ENCODE measurements at places on chromosomes 13 and 19.

- DNase-seq, result peak; percentile 57
Observed at GRCh38 chr19:51094696-51095279, 12.1 kb upstream of the KLK14 start.

DNA sequence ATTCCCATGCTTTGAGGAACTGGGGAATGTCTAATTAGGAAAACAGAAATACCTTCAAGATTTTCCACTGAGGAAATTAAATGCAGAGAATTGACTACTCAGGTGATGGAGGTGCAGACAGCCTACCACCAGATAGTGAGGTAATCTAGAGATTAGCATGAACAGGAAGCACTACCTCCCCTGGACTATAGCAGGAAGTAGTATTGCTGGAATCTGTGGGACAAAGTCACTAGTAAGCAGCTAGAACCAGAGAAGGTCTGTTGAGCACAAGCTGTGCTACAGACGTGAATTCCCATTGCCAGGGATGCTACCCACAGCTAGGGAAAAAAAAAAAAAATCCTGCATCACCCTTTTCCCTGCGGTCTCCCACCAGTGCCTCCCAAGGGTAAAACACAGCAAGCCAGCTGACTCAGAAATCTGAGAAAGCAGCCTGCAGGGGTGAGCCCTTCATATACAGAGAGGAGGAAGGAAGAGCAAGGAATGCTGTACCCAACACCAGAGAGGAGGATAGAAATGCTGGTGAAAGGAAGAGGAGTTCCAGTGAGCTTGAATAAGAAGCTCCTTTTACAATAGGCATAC, 10.2 kb downstream of the ENOX1 start:
- no peak for DNase-seq

GRCh38 chr19:40383668-40384248, 6.2 kb downstream of the HIPK4 start:
- DNase-seq, result no peak

DNA sequence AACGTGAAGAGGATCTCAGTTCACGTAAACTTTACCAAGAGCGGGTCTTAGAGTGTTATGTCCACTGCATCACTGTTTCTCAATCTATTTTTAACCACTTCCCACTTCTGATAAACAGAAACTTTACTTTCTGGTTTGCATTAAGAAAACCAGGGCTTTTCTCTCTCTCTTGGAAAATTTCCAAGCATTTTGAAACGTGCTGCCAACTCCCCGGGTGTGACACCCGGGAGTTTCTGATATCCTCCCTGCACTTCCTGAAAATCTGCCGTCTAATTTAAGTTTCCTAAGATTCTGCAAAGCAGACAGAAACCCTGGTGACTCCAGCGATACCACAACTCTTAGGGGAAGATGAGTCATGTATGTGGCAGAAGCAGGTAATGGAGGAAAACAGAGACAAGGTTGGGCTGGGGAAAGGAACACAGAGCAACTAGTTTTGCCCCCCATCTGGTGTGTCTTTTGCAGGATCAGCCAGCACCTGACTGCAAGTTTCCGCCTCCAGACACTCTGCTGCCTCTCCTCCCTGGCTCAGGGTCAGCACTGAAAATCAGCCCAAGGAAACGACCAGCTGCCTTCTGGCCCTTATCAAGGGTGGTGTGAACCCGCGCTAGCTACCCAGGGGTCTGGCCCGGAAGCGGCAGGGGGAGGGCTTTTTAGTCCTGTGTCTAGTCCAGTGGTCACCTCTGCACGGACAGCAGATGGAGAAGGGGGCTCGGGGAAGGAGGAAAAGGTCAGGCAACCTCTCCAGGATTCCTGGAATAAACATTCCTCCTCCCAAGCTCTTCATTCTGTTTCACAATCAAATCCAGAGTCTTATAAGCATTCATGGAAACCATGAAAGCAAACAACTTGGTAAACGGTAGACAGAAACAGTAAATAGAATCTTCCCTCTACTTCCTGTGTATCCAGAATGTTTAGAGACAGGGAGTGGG, 11.3 kb upstream of the FFAR2 start:
- peak; percentile 89 for DNase-seq

GRCh38 chr19:582497-583197, 7.0 kb upstream of the HCN2 start:
- peak; percentile 58 for DNase-seq

- DNase-seq, result peak; percentile 60
Observed at GRCh38 chr19:58181902-58182576, 822 bp upstream of the ZNF274 start.

DNA sequence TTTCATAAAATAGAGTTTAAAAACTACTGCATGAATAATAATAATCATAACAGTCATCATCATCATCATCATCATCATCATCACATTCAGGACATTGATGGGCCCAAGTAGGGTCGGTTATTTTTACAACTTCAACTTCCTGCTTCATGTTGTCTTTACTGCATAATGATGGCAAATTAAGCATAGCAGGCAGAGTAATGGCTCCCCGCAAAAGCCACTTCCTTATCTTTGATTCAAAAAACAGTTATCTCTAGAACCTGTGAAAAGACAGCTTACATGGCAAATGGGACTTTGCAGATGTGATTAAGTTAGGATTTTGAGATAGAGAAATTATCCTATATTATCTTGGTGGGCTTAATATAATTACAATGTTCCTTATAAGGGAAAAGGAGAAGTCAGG, 792.9 kb downstream of the LIG4 start:
- DNase-seq, result no peak

DNA sequence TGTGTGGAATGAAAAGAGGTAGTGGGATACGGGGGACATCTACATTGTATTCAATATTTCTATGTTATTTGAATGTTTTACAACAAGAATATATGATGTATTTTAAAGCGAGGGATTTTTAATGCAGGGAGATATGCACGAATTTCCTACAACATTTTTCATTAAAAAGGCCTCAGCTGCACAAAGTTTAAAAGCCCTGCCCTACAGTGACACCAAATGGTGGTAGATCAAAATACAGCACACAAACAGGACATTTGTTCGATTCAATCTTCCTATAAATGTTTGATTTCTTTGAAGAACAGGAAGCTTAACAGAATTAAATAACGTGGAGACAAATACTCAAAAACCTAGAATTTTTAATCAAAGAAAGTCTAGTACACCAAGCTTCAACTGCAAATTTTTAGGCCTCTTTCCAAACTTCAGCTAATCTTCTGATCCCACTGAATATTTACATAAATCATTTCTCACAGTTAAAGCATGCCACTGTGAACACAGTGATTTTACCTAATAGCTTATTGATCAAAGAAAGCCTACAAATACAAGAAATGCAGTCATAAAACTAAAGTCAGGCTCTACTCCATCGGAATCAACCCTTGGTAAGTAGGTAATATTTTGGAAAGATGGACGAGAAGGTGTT, 257.2 kb downstream of the DIAPH3 start:
- peak; percentile 3 for DNase-seq

GRCh38 chr19:30620354-30620753, 248.2 kb downstream of the ZNF536 start:
- no peak for DNase-seq

DNA sequence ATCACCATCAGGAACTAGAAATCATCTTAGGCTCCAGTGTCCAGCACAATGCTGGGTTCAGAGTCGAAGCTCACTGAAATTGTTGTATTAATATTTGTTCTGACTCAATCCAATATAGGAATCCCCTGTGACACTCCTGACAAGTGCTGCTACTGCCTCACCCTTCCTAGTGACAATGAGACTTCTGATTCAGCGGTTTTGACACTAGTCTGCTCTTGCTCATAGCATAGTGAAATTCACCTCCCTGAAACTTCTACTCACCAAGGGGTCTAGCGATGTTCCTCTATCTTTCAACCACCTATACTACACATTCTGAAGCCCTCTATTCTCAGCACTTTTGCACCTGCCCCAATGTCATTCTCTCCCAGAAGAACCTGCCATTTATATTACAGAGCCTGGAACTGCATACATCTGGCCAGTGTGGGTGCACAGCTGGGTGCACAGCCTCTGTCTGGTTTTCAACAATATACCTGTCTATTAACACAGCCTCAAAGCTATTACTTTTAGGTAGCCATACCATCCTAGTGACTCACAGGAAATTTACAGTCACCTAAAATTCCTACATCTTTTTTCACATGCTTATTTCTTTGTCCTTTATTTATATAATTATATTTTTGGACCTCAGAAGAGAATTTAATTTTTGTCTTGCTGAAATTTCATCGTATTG, 88.3 kb downstream of the DOCK9 start:
- no peak for DNase-seq

DNA sequence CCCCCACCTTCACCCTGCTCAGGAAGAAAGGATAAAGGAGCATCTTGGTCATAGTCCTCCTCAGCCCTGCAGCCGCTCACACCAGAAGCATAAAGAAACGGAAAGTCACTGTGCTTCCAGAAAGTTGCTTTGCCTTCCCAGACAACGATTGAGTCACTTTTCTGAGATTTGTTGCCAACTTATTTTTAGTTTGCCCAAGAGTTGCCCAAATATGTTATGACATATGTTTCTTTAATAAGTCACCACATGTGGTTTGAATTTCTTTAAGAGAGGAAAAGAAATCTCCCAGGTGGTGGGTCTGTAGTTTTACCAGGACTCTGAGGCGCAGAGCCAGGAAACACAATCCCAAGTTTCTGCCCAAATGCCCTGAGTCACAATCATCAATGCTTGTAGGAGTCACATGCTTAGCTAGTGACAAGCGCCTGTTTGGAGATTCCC, 63.4 kb upstream of the LRCH1 start:
- peak; percentile 9 for DNase-seq

DNA sequence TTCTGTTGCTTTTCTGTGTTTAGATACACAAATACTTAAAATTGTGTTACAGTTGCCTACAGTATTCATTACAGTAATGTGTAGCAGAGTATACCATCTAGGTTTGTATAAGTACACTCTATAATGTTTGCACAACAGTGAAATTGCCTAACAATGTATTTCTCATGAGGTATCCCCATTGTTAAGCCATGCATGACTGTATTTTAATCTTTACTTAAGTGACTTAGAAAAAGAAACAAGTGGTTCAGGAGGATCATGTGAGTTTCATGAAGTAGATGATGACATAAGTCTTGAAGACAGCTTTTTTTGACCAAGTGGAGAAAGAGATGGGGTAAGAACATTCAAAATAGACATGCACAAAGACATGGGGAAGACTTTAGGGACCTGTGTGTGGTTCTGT, 8.4 kb upstream of the KCTD4 start:
- DNase-seq, result no peak

GRCh38 chr13:37481885-37482227, 116.7 kb downstream of the POSTN start:
- no peak for DNase-seq

GRCh38 chr13:27536361-27537101, 83.8 kb downstream of the LNX2 start:
- DNase-seq, result no peak

DNA sequence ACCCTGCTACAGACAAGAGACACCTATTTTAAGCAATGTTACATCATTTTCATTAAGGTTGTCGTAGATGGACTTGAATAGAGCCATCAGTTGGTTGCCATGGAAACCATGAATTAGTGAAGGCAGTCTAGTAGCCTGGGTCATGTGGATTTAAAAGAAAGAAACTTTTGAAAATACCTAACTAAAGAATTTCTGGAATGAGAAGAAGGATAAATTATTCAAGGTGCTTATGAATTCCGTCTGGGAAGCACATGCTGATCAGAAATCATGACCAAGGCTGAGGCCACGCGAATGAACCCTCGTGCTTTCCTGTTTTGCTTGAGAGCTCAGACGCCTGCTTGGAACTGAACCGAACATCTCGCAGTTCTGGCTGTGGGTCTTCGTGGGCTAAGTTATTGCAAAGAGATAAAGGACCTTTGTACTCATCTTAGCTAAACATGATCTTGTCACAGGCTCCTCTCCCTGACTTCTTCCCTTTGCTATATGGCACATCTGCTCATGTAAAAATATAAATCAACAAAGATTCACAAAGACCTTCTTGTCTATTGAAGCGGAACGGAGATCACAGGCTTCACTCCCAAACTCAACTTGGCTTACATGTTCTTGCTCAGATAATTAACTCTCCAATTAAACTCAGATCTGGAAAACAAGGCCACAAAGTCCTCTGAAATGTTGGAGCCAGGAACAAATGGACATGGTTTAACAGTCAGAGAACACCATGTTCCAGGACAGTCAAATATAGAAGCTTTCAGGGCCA, 140.2 kb downstream of the NUFIP1 start:
- no peak for DNase-seq

DNA sequence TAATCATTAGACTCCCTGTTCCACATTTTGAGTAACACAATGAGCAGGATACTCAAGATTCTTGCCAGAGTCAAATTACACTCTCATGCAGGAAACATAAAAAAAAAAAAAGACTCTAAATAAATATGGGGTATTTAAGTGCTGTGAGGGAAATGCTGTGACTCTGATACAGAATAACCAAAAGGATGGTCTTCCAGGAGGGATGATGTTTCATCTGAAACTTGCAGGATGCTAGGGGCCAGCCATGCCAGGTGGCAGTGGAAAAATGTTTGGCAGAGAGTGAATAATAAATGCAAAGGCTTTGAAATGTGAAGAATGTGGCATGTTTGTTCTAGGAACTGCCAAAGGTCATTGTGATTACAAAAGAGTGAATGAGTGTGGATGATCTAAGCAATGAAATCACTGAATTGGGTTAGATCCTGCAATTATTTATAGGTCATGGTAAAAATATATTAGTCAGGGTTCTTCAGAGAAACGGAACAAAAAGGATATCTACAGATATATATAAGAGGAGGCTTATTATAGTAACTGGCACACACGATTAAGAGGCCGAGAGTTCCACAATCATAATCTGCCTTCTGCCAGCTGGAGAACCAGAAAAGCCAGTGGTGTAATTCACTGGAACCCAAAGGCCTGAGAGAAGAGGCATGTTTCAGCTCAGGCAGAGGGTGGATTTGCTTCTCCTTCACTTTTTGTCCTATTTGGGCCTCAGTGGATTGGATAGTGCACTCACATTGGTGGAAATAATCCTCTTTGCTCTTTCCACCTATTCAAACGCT, 1832.8 kb upstream of the MIR17HG start:
- no peak for DNase-seq

GRCh38 chr19:16071072-16071691, 5.1 kb upstream of the TPM4 start:
- DNase-seq, result no peak

- no peak for DNase-seq
Observed at GRCh38 chr19:873084-873483, 13.6 kb downstream of the CFD start.

- DNase-seq, result no peak
Observed at GRCh38 chr19:15114153-15114540, 6.9 kb downstream of the SYDE1 start.

GRCh38 chr13:29355029-29355428, 240.5 kb downstream of the SLC7A1 start:
- DNase-seq, result no peak

- no peak for DNase-seq
Observed at GRCh38 chr13:107373551-107373950, 805.6 kb upstream of the ARGLU1 start.

Data from suppressor macrophage (primary cell).